ENCODE measurements at places on chromosomes 7 and 10.
A peak's percentile ranks its signal among the peaks of the same experiment; 100 is the strongest.

- DNase-seq = no peak
Observed at GRCh38 chr7:80197627-80198026, 63.0 kb downstream of the GNAI1 start.

- DNase-seq = no peak
Observed at GRCh38 chr7:46955531-46955930, 626.4 kb downstream of the TNS3 start.

DNA sequence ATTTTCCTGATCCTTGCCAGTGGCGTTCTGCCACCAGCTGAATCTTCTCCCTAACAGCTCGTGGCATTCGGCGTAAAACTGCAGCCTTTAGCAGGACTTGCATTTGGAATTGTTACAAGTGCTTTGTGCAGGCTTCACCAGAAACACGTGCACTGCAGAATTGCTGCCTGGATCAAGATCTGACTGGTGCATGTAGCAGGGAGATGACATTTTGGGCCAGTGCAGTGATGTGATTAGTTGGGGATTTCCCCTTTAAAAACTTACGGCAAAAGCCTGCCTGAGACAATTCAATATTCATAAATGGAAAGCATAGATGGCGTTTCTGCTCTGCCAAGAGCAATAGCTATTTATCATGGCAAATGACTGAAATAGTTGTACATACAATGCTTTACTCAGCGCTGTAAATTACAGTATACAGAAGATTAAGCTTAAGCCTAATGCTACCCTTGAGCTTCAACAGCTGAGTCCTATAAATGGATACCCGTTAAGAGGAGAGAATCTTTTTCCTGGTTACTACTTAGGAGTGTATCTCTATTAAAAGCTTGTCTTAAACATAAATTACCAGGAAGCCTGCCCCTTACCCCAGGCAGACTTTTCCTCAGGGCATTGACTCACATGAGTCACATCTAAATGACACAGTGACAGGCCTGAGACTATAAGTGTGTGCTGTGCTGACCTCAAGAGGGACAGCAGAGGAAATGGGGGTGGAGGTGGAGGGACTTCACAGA is 106.3 kb downstream of the ATXN7L1 start:
- DNase-seq = no peak

DNA sequence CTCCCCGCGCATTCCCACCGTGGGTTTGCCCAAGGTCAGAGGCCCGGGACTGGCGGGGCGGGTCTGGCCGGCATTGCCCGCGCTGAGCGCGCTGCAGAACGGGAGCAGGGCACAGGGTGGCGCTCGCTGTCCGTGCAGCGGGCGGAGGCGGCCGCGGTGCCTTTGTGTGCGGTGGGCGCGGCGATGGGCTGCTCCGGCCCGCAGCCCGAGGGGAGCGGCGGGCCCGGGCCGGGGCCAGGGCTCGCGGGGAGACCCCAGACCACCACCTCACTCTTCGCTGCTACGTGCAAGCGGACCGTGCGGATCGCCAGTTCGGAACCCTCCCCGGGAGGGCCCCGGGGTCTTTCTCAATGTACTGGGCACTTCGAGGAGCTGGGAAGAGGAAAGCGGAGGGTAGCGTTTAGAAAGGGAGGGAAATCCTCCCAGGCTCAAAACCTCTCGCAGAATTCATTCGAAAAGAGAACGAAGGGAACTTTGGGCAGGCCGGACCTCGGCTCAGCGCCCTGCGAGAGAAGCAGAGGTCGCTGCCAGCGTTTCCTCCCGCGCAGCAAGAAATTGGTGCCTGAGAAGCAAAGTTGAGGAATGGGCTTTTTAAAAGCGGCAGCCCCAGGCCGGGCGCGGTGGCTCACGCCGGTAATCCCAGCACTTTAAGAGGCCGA is 8.5 kb downstream of the SP8 start:
- peak; percentile 92 for DNase-seq

GRCh38 chr10:34647160-34647559 is 167.9 kb downstream of the PARD3 start:
- DNase-seq = no peak

DNA sequence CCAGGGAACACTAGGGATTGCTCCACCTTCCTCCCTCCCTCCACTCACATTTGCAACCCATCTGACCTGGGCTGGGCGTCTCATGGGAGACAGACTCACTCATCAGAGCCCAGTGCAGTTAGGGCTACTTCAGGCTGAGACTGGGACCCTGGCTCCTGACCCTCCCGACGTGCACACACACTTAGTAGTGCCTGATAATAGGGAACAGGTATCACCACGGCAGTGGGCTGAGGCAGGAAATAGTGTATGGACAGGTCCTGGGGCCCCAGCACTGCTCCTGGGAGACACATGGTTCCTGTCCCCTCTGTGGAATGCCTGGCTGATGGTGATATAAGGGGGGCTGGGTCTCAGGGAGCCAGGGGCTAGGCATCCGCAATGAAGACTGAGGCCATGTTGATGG is 14.3 kb downstream of the AQP1 start:
- DNase-seq = no peak

GRCh38 chr10:6023661-6024333 is 38.4 kb downstream of the IL2RA start:
- DNase-seq = no peak

DNA sequence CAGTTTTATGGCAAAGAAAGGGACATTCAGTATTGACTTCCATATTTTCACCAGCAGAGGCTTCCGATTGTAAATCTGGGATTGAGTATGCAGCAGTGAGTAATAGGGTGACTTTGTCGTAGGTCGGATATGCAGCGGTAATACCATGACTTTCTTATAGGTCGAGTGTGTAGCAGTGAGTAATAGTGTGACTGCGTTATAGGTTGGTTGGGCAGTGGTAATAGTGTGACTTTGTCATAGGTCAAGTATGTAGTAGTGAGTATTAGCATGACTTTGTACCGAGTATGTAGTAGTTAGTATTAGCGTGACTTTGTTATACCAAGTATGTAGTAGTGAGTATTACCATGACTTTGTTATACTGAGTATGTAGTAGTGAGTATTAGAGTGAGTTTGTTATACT is 268.2 kb upstream of the ADARB2 start:
- no peak for DNase-seq

GRCh38 chr10:34347131-34347530 is 468.0 kb downstream of the PARD3 start:
- DNase-seq = no peak

DNA sequence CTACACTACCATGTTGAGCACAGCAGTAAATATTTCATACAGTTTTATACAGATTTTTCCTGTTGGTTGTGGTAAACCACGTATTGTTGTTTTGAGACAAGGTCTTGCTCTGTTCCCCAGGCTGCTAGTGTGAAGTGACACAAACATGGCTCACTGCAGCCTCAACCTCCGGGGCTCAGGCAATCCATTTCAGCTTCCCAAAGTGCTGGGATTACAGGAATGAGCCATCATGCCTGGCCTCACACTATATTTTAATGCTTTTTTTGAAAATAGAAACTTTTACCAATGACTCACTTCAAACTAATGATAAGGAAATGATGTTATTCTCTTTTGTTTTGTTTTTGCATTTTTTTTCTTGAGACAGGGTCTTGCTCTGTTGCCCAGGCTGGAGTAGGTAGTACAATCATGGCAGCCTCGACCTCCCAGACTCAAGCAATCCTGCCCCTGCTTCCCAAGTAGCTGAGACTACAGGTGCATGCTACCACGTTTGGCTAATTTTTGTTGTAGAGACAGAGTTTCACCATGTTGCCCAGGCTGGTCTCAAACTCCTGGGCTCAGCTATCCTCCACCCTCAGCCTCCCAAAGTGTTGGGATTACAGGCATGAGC is 210.6 kb downstream of the TPST1 start:
- no peak for DNase-seq

GRCh38 chr10:75978213-75978612 is 546.8 kb downstream of the LRMDA start:
- DNase-seq = no peak

GRCh38 chr7:68688416-68689086 is 909.7 kb upstream of the AUTS2 start:
- peak; percentile 25 for DNase-seq

DNA sequence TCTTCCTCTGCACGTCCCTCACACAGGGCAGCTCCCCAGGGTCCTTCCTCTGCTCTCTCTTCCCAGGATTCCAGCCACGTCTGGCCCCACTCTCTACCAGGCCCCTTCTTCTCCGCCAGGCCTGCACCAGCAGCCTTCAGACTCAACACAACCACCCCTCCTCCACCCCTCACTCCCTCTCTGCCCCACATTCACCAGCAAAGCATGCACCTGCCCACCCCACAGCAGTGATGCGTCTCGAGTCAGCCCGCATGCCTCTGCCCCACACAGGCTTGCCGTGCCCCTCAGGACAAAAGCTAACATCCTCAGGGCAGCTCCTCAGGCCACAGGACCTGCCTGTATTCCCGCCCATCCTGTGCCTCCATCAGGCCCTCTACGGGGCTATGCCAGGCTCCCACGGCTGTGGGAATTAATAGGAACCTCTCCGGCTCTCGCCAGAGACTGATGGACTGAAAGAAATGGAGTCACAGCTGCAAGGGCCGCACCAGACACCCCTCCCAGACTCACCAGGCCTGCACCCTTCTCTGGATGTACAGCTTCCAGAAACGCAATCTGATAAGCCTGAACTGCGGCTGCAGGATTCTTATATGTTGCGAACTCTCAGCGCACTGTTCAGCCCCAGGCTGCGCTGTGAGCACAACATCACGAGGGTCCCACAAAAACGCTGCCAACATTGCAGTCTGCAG is 100.1 kb downstream of the CYTH3 start:
- DNase-seq = no peak

DNA sequence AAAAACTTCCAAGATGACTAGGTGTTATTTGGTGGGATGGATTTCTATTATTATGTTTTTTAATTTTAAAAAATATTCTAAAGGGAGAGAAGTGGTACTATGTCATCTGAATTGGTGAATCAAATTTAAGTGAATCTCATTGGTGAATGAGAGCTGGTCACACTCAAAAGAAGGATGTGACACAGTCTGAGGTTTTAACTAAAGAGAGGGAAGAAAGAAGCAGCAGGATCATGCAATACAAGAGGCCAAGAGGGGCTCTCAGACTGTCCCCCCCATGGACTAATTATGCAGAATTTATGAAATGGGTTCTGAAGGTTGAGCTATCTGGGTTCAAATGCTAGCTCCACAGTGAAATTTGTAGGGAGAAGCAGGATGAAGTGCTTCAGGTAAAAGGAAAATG is 16.2 kb downstream of the MACC1 start:
- DNase-seq = no peak

GRCh38 chr7:120991581-120991980 is 3.1 kb downstream of the CPED1 start:
- DNase-seq = peak; percentile 58

All from eye (tissue), 1 donor.